CD4-positive, alpha-beta T cell treated with Interleukin-1 beta for 1 hour (primary cell): ENCODE measurements at places on chromosomes 7 and 10.

GRCh38 chr7:48286836-48287235, 115.6 kb downstream of the ABCA13 start:
- DNase-seq, result no peak

DNA sequence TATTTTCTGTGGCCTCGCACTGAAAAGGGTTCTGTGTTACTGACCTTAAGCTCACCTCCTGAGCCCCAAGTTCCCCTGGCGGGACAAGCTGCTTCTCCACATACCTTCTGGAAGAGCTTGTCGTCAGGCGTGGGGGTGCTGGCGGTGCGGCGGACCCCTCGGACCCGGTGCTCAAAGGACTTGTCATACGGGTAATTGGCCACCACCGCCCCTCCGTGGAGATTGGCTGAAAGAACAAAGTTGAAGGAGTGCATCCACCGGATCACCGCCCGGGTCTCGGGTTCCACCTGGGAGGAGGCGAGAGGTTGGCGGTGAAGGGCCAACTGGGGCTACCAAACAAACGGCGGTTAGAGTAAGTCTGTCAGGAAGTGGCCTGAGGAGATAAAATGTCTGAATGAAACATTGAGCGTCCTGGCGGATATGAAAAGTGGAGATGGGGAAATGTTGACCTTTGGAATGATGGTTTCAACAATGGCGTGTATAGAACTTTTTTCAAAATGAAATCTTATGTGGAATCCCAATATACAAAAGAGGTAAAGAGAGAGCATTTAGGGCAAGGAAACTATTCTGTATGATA, 16.5 kb downstream of the CPN1 start:
- no peak for DNase-seq

- DNase-seq, result peak; percentile 77
Measured at GRCh38 chr7:135558337-135558767, 635 bp downstream of the NUP205 start.

DNA sequence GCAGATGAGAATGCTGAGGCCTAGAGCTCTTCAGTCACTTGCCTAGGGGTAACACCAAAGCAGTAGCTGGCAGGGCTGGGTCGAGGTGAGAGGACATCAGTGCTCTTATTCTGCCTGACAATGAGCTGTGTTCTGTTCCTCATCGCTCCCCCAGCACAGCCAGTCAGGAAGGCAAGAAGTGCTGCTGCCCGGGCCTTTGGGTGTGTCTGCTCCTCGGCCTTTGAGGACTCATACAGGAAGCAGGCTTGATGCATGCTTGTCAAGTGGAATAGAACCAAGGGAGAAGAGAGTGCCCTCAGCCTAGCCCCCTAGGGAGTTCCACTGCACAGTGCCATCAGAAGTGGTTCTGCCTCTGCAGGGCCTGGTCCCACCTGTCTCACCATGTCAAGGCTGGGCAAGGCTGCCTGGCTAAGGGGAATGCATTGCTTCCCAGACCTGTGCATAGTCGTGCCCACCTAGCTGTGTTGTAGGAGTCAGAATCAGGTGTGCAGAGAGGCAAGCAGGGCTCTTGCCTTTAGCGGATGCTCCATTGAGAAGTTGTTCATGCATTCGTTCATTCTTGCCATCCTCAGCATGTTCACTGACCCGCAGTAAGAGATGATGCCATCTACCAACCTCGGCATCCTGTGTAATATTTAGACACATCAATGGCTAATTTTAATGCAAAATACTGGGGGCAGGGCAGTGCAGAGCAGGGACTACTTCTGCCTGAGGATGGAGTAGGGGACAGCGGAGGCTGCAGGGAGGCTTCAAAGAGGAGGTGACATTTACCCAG, 156.6 kb downstream of the RPS24 start:
- DNase-seq, result no peak

DNA sequence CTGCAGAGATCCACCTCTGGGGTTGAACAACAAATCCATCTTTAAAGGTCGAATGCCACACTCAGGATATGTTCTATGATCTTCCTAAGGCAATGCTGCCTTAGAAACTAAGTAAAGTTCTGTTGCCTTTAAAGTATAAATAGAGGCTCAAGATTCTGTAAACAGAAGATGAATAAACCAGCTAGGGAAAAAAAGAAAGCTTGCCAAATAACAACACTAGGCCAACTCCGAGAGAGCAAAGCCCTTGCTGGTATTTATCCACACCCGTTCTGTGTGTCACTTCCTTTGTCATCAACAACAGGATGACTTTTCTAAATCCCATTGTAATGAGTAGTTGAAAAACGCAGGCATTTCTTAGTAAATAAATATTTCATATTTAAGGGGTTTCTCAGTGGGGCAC, 330.0 kb upstream of the GLI3 start:
- DNase-seq, result no peak

GRCh38 chr10:97038688-97039087, 147.1 kb downstream of the SLIT1 start:
- no peak for DNase-seq

GRCh38 chr10:101367569-101368453, 13.8 kb downstream of the BTRC start:
- DNase-seq, result no peak

- peak; percentile 77 for DNase-seq
Measured at GRCh38 chr7:151315038-151315655, 26.5 kb upstream of the NUB1 start.

- DNase-seq, result no peak
Measured at GRCh38 chr10:71985542-71986250, 21.5 kb downstream of the CHST3 start.
